Heart right ventricle (tissue), 16 donors: ENCODE measurements at places on chromosomes 16 and 17. TPM values are rescaled to one million over a fixed set of nuclear protein-coding genes. Genes with fewer than 3 reads are reported as not detected.

The PDIA2 gene
- 2.7 TPM for total RNA-seq

The EFTUD2 gene
- 73.0 TPM for total RNA-seq

The AURKB gene
- 1.0 TPM for total RNA-seq

The C17orf100 gene
- total RNA-seq: 0.73 TPM

The NXPH3 gene
- total RNA-seq: 3.1 TPM

The ZG16 gene
- not detected for total RNA-seq

The GINS2 gene
- 0.30 TPM for total RNA-seq
